ENCODE measurements at places on chromosomes 7 and 10.

DNA sequence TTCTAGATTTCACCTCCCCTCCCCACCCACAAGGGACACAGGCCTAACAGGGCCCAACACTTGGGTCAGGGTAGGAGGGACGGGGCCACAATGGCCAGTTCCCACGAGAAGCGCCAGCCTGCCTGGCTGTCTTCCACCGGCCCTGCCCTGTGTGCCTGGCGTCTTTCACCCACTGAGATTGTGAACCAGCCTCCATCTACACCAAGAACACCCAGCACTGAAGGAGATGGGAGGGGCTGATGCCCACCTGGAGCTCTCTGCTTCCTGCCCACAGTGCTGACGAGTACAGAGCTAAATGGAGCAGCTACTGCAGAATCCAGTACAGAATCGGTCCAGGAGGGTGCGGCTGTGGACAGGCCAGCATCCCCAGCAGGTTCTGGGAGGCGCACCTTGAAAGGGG is 2.4 kb upstream of the ASIC3 start:
- DNase-seq, result no peak

DNA sequence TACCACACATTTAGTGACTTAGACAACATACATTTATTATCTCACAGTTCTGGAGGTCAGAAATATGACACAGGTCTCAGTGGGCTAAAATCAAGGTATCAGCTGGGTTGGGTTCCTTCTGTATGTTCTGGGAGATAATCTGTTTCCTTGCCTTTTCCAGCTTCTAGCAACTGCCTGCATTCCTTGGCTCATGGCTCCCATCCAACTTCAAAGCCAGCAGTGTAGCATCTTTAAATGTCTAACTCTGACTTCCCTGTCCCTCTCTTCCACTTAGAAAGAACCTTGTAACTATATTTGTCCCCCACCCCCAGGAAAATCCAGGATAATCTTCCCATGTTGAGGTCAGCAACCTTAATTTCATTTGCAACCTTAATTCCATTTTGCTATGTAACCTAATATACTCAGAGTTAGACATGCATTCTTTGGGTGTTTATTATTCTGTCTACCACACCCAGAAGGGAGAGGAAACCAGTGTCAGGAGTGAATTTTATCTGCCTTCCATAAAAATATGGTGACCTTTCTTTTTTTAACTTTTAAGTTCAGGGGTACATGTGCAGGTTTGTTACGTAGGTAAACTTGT is 57.3 kb upstream of the SMIM30 start:
- DNase-seq, result no peak

- no peak for DNase-seq
These were observed 90.2 kb upstream of the GNA12 start for GRCh38 chr7:2934211-2934731.

DNA sequence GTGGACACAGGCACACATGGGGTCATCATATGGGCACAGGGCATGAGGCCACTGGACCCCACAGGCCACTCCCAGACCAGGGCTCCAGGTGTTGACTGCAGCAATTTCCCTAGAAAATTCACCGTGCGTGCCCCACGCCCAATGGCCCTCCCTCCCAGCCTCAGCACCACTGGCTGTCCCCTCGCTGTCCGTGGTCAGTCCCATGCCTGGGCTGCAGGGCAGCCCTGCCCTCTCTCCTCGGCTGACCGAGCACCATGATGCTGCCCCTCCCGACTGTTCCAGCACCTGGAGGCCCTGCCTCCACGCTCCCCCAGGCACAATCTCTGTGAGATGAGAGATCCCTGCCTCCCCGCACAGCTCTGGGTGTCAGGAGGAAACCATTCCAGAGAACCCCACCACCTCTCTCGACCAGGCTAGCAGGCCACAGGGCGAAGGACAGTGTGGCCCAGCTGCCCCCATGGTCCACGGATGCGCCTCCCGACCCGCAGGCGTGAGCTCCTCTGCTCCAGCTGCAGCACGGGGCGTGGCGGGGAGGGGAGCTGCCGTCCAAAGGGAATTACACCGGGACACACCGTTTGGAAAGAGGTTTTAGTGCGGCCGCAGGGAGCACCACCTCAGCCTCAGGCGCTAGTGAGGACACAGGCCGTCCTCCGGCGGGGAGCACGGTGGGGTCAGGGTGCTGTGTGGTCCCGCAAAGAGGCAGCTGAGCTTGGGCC is 12.6 kb downstream of the NUDT1 start:
- no peak for DNase-seq

DNA sequence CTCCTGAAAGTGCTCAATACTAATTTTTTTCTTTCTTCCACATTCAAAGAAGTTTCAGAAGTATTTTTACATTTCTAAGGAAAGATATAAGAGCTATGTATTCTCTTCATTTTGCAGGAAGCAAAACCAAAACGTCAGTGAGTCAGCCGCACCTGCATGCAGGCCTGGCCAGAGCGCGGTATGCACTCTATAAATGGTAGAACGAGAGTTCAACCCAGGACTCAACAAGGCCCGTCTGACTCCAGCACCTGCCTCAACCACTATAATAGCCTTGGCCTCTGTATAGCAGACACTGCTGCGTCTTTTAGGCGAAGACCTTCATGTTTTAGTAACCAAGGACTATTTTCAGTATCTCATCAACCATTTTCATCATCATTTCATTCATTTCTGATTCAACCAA is 113.2 kb downstream of the KMT2E start:
- DNase-seq, result no peak

GRCh38 chr7:18109762-18110161 is 82.1 kb upstream of the PRPS1L1 start:
- peak; percentile 60 for DNase-seq

DNA sequence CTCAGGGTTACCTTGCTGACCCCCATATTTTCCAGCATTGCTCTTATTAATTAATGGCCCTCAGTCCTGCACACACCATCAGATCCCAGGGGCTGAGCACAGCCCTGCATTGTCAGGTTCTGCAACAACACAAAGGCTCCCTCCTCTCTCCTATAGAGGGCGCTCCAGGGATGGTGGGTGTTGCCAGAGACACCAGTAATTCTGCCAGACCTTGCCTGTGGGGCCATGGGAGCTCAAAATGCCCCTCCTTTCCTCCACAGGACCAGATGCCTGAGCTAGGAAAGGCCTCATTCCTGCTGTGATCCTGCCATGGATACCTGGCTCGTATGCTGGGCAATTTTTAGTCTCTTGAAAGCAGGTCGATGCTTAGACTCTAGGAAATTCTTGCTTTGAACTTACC is 42.8 kb upstream of the PRSS58 start:
- DNase-seq, result no peak

- DNase-seq, result peak; percentile 89
These were observed 3.7 kb upstream of the IFIT1B start for GRCh38 chr10:89373916-89374711.

DNA sequence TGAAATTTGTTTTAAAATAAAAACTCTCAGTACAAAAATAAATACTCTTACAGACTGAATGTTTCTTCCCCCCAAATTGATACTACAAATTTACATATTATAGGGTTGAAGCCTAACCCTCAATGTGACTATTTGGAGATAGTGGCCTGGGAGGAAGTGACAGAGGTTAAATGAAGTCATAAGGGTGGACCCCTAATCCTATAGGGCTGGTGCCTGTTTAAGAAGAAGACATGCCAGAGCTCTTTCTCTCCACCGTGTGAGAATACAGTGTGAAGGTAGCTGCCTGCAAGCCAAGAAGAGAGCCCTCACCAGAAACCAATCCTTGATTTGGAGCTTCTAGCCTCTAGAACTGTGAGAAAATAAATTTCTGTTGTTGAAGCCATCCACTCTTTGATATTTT is 67.6 kb downstream of the MCU start:
- DNase-seq, result no peak

- DNase-seq, result no peak
These were observed 40.1 kb upstream of the CXCL12 start for GRCh38 chr10:44424957-44425356.

GRCh38 chr10:78857193-78857592 is 211.6 kb upstream of the ZMIZ1 start:
- no peak for DNase-seq

DNA sequence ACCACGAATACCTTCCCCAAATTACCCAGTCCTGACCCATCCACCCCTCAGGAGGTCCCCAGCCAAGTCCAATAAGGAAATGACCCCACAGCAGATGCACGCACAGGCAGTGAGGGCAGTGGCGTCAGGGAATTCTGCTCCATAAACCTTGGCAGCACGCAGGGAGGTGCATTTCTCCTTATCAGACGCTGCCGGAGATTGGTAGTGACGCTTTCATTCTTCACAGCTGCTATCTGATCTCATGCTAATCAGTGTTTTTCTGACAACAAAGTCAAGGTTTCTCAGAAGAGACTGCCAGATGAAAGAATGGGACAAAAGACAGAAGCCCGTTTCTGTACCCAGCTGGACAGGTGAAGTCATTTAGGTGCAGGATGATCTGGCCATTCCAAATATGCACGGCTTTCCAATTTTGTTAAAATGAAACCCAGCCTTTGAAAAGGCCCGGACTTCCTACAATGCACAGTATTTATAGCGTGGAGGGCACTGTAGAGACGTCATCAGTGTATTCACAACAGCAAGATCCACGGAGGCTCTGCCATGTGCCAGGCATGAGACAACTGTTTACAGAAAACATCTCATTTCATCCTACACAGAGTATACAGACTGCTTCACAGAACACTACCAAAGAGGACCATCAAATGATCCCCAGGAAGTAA is 35.3 kb downstream of the DIP2C start:
- no peak for DNase-seq

DNA sequence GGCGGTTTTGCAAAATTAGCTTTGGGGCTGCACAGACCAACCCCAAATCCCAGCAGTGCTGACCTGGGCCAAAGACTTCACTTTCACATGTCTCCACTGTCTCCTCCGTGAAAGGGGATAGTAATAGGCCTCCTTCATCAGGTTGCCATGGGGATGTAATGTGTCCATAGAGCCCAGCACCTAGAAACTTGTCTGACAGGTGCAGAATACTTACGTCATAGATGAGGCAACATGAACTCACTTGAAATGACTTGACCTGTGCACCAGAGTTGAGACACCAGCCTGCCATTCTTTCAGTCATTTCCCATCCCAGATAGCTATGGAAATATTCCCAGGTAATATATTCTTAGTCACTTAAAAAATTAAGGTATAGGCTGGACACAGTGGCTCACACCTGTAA is 94.2 kb downstream of the INSYN2A start:
- no peak for DNase-seq

DNA sequence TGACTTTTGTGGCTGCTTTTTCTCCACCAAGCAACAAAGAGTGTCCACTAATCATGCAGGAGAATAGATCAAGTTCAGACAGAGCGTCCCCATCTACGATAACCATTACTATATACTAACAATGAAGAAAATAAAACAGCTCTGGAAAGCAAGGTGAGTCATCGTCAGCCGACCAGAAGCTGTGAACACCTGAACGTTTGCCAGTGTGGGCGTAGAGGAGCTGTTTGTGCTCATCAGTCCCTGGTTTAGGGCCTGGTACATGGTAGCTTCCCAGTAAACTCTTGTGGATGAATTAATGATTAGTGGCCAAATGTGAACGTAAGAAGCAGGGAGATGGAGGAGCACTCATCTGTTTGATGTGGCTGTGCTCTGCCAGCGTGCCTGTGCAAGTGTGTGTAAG is 180.7 kb downstream of the EVX1 start:
- no peak for DNase-seq

GRCh38 chr10:93697207-93697606 is 5.2 kb downstream of the FRA10AC1 start:
- no peak for DNase-seq

- DNase-seq, result no peak
These were observed 55.3 kb downstream of the KIF5B start for GRCh38 chr10:32000937-32001336.

- no peak for DNase-seq
These were observed 976 bp downstream of the NAT16 start for GRCh38 chr7:101179117-101179516.

DNA sequence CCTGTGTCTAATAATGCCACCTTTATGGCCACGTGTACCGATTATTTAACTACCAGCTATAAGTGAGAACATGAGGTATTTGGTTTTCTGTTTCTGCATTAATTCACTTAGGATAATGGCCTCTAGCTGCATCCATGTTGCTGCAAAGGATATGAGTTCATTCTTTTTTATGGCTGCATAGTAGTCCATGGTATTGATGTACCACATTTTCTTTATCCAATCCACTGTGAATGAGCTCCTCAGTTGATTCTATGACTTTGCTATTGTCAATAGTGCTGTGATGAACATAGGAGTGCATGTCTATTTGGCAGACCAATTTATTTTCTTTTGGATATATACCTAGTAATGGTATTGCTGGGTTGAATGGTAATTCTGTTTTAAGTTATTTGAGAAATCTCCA is 96.4 kb downstream of the SLC25A40 start:
- DNase-seq, result no peak

- DNase-seq, result no peak
These were observed 137.3 kb downstream of the PLXNA4 start for GRCh38 chr7:132438926-132439325.

- no peak for DNase-seq
These were observed 331.0 kb downstream of the PRPF18 start for GRCh38 chr10:13917791-13918190.

DNA sequence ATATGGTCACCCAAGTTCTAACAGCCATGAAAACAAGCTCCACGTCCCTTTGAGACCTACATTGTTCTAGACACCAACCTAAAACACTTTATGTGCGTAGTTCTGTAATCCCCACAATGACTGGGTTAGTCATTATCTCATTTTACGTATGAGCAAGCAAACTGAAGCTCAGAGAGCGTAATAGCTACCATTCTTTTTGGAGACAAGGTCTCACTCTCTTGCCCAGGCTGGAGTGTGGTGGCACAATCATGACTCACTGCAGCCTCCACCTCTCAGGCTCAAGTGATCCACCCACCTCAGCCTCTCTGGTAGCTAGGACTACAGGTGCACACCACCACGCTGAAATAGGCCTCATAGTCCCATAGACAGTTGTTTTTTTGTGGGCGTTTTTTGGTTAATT is 10.5 kb downstream of the DAGLB start:
- DNase-seq, result no peak

DNA sequence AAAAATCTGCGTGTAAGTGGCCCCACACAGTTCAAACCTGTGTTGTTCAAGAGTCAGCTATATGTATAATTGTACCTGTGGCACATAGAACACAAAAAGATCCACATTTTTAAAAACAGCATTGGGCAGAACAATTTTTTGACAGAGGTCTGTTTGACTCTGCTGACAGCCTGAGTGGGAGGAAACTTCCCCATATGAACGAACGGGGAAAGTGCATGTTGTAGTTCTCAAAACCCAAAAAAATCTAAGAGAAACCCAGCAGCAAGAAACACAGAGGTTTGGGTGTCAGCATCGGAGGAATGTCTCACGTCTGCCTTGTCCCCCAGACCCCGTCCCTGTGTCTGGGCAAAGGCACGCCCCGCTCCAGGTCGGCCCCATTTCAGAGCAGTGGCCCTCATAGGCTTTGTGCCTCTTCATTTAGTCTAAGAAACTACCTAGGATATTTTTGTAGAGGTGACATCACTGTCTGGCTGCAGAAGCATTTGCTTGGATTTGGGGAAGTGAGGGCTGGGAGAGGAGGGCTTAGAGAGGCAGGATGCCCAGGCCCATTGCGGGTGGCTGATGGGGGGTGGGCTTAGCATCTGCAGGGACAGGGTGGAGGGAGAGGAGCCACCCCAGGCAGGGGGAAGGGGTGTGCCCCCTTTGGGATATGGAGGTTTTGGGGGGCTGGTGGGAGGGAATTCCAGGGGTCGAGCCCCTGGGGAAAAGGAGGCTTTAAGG is 11.0 kb downstream of the CUX1 start:
- no peak for DNase-seq

GRCh38 chr7:126026421-126027088 is 1096.9 kb upstream of the POT1 start:
- peak; percentile 6 for DNase-seq

GRCh38 chr7:119270644-119271043 is 1002.3 kb upstream of the KCND2 start:
- no peak for DNase-seq

GRCh38 chr10:72073708-72074573 is 14.4 kb downstream of the SPOCK2 start:
- no peak for DNase-seq

All from muscle of back (tissue), 13 donors.